Small intestine (tissue), 16 donors: ENCODE measurements at places on chromosomes 7 and 10. TPM values are rescaled to one million over a fixed set of nuclear protein-coding genes. Genes with fewer than 3 reads are reported as not detected.
A peak's percentile ranks its signal among the peaks of the same experiment; 100 is the strongest.

Gene CPXM2
- polyA plus RNA-seq: 5.6 TPM

Gene ASB4
- 0.09 TPM for polyA plus RNA-seq

Gene TRRAP
- 5.4 TPM for polyA plus RNA-seq

Gene FFAR4
- polyA plus RNA-seq: 1.3 TPM

Gene PARG
- polyA plus RNA-seq: 11.2 TPM

Gene EZH2
- polyA plus RNA-seq: 17.6 TPM

Gene OR6B1
- polyA plus RNA-seq: not detected

- DNase-seq: no peak
Measured at GRCh38 chr10:132450466-132450824, 53.4 kb downstream of the PWWP2B start.

DNA sequence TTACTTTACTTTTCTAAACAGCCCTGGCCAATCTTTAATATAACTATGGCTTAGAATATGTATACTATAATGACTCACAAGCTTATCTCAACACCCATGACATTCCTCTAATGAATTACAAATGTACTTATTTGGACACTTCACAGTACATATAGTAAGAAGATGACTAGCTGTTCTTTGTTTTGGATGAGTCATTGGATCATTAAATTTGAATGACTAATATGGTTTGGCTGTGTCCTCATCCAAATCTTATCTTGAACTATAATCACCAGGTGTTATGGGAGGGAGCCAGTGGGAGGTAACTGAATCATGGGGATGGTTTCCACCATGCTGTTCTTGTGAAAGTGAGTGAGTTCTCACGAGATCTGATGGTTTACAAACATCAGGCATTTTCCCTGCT is 807.5 kb upstream of the SORCS1 start:
- no peak for DNase-seq

DNA sequence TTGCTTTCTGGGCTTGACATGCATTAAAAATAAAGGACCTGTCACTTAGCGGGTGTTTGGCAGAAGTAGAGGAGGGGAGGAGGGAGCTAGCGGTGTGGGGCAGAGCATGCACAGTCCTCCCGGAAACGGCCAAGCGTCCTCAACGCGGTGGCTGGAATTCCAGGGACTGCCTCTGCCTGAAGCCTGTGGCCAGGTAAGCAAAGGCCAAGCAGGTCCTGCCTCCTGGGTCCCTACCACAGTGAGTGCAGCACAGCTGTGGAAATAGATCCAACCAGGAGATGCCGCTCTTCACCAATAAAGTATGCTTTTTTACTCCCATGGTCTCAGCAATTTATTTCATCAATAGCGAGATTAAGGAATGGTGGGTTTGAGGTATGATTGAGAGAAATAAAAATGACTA is 323.4 kb downstream of the WDR37 start:
- no peak for DNase-seq

DNA sequence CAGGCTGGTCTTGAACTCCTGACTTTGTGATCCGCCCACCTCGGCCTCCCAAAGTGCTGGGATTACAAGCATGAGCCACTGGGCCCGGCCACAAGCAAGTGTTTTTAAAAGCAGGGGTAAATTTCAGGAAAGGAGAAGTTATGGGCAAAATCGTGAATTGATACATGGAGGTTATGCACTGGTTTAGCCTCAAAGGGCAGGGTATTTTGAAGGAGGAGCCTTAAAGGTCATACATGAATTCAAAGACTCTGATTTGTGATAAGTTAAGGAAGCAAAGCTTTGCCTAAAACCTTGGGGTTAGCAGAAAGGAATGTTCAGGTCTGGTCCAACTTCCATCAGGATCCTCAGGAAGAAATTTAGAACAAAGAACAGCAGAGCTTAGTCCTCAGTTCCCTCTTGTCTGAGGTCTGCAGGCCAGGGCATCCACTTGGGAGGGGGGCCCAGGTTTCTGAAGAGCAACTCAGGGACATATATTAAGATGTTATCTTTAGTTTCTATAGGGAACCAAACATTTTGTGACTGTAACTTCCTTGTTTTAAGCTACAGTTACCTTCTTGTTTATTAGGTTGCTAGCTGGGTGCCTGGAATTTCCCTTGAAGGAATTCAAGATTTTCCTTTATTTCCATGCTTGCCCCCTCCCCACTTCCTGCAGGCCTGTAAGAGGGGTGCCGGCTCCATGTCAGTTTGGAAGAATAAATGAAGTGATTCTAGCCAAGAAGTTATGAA is 2.8 kb upstream of the REPIN1 start:
- DNase-seq: no peak

DNA sequence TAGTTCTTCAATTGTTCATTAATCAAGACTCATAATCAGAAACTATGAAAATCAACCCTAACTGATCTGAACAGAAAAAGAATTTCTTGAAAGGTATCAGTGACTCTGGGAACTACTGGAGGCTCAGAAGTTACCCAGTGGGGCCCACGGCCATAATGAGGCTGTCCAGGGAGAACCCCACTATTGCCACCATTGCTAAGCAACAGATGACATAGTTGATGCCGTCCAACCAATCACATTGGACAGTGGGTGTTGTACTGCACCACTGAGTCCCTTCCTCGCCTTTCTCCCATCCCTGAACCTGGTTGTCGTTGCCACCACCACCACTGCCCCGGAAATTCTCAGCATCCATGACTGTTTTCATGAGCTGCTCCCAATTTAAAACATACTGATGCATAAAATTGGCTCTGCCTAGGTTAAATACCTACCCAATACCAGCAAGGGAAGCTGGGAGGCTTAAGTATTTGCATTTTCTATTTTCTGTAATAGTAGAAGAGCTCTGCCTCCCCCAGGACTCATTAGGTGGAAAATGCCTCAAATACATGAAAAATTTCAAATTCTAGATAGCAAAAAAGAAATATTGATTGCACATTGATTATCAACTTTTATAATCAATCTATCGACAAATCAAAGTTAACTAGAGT is 26.7 kb upstream of the USP6NL start:
- no peak for DNase-seq

- no peak for DNase-seq
Measured at GRCh38 chr10:35908451-35908850, 266.4 kb upstream of the FZD8 start.

DNA sequence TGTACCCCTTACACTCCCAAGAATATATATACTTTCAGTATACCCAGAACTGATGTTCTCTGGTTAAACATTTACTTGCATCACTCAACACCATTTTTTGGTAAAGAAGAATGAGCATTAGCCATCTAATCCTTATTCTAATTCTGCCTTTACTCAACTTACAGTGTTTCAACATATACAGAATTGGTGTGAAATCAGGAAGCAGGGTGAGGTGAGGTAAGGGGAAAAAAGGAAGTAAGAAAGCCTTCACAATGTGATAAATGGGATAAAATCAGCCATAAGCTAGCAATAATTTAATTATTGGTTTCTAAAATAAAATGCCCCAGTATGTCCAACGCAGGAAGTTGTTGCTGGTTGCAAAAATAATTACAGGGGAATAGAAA is 605.4 kb downstream of the KCNMA1 start:
- no peak for DNase-seq

DNA sequence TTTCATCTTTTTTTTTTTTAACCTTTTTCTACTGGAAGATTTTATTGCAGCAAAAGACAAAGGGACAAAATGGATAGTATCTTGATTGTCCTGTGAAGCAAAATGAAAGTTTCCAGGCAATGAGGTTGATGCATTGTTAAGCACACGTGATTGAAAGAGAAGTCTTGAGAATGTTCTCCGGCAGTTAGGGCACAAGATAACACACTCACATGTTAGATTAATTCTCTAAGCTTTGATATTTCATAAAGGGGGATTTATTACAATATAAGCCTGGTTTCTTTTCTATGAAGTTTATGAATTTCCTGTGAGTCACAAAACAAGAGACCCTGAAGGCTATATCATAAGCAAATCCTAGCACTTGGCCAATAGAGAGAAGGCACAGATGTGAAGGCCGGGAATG is 93.4 kb upstream of the ARMC3 start:
- peak; percentile 30 for DNase-seq

DNA sequence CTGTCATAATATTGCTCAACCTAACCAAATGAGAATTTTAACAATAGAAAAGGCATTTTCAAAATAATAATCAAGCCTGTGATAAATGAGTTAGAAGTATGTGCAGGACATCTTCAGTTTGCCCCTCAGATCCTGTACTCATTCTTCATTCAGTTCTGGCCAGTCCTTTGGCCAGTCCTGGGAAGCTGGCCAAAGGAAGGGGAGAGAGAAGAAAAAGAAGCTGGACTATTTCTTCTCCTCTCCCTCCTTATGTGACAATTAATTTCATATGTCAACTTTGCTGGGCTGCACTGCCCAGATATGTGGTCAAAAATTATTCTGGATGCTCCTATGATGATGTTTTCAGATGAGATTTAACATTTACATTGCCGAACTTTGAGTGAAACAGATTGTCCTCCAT is 31.6 kb upstream of the ITGB8 start:
- no peak for DNase-seq

DNA sequence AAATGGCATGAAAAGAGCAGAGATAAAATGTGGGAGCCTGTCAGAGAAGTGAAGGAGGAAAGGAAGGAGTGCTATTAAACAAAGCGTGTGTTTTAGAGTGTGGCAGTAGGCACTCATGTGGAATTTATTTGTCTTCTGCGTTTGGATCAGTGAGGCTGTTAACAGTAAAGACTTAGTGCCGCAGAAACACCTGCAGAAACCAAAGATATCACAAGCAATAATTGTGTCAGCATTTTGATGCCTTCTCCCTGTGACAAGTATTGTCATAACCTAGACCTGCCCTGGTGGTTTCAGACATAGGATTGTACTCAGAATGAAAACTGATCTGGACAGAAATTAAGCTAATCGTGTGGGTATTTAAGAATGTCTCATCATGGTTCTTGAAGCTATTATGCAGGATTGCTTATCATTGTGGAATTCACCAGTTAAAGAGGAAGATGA is 191.0 kb downstream of the CAMK1D start:
- DNase-seq: no peak

- DNase-seq: no peak
Measured at GRCh38 chr7:37349979-37350590, 98.6 kb downstream of the ELMO1 start.

DNA sequence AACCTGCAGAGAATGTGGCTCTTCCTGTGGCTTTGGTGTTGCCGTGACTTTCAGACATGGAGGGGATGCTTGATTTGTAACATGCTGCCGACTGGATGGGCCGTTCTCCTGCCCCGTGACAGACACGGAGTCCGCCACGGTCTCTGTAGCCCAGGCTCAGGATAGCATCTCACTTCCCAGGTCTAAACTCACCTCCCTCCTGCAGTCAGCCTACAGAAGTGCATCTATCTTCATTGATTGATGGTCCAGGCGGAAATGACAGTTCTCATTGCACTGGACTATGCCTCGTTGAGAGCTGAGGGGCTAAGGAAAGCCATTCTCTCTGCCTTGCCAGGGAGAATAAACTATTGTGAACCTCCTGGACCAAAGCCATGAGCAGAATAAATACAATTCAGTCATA is 77.5 kb downstream of the CHN2 start:
- no peak for DNase-seq

- DNase-seq: peak; percentile 39
Measured at GRCh38 chr10:14779001-14779651, 4.4 kb upstream of the FAM107B start.
